ENCODE measurements at places on chromosomes 7 and 10.

DNA sequence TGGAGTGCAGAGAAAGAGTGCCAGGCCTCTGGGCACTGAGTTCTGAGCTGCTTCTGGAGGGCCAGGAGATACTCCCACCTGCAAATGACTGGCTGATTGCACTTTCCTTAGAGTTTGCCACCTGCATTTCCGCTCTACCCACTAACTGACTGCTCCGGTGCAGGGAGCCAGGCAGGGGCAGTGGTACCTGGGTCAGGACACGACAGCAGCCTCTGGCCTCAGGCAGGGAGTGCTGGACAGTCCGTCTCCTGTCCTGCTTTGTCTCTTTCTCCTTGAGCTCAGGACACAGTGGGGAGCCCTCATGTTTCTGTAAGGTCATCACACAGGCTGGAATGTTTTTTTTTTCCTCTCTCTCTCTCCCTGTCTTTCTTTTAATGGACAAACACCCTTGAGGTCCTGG lies 252.0 kb downstream of the DPP6 start:
- no peak for DNase-seq

DNA sequence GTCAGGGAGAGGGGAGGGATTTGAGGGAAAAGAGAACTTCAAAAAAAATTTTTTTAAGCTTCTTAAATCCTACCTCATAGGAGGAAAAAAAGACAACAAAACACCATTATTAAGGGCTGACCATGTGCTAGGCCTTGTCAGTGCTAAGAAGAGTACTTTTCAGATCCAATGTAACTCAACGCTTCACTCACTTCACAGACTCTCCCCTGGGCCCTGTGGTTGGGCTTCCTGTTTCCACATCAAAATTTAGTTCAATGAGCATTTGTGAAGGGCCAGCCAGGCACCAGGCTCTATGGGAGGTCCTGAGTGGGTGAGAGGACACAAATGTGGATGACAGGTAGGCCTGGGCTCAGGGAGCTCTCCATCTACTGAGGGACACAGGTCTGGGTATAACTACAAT lies 249.8 kb downstream of the PTEN start:
- DNase-seq: no peak

DNA sequence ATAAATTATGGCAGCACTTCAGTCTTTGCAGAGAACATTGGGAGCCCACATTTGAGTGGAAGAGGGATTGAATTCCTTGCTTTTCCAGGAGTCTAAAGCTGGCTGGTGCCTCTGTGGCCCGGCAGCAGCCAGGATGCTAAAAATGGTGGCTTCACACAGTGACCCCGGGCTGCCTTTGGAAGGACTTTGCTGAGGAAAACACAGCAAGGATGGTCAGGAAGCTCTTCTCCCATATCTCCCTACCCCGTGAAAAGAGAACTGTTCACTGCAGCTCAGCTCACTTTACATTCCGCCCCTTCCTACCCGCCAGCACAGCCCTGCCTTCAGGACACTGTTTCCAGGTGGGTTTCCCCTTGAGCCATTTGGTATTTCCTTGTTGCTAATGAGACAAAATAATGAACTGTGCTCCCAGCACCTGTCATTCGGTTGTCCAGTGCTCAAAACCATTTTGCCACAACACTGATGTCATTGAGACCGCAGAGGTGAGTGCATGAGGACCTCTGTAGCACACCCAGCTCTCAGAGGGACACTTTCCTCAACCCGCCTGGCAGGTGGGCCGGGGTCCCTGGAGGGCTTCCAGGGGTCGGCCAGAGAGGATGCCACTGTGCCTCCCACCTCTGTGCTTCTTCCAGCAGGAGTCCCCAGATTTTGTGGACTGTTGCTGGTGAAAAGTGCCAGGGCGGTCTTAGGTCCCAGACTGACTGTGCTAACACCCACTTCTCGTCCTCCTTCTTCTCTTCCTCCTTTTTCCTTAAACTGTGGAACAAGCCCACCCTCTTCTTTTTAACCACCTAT lies 255.7 kb upstream of the PPP2R2D start:
- no peak for DNase-seq

- no peak for DNase-seq
These were observed 19.7 kb downstream of the ADCY1 start for GRCh38 chr7:45593877-45594276.

DNA sequence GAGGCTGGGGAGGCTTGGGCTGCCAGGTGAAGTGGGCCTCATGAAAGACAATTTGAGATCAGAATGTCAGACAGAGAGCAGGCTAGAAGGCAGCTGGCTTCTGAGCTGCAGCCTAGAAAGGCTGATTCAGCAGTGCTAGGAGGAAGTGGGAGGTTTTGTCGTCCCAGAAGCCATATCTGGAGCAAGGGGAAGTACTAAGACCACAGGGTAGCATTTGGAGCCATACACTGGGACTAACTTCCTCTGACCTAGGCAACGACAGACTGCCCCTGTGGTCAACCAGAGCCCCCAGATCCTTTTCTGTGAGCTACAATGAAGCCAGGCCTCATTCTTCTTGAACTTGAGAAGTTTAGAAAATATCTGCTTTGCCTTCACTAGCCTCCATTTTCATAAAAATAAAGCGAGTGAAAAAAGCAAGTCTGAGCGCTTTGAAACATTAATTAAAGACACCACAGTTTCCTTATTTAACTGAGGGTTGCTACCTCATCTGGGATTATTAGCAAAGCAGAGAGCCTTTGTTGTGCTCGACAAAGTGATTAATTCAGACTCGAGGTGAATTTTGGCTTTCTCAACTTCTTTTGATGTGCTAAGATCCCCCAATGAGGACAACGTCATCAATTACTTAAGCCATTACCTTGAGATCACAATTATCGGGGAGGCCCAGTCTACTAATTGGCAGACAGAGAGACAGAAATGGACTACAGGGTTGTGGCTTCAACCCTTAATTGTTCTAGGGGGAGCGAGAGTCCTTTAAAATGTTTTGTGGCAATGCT lies 26.6 kb downstream of the TBXAS1 start:
- DNase-seq: no peak

DNA sequence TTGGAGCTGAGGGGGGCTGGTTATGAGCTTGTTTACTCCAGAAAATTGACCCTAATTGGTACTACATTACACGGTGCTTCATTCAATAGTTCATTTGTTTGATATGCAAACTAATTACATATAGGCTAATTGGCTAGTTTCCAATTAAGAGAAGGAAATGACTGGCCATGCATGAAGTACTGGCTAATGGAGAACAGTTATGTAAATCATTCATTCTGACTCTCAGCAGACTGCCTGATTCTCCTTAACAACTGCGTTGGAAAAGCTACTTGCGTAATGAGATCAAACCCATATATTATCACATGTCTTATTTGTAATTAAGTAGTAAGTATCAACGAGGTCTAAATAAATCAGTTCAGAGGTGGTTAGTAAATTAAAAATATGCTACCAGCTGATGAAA lies 81.8 kb upstream of the CTTNBP2 start:
- no peak for DNase-seq

- DNase-seq: peak; percentile 37
These were observed 166.0 kb upstream of the SP4 start for GRCh38 chr7:21261627-21262594.

DNA sequence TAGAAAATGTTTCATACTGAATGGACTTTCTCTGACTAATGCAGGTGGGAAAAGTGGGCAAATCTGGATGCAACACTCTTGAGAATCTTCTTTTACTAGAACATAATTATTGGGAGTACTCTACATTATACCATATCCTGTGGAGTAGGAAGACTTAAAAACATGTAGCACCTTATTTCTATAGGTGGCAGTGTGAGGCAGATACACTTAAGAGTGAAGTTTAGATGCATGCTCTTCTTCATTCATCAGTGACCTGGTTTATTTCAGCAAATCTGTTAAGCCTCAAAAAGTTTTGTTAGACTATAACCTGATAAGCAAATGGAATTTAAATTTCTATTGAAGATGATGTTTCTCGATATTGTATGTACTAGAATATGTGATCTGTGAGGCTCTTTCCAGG lies 1087.1 kb upstream of the LRRN3 start:
- no peak for DNase-seq

DNA sequence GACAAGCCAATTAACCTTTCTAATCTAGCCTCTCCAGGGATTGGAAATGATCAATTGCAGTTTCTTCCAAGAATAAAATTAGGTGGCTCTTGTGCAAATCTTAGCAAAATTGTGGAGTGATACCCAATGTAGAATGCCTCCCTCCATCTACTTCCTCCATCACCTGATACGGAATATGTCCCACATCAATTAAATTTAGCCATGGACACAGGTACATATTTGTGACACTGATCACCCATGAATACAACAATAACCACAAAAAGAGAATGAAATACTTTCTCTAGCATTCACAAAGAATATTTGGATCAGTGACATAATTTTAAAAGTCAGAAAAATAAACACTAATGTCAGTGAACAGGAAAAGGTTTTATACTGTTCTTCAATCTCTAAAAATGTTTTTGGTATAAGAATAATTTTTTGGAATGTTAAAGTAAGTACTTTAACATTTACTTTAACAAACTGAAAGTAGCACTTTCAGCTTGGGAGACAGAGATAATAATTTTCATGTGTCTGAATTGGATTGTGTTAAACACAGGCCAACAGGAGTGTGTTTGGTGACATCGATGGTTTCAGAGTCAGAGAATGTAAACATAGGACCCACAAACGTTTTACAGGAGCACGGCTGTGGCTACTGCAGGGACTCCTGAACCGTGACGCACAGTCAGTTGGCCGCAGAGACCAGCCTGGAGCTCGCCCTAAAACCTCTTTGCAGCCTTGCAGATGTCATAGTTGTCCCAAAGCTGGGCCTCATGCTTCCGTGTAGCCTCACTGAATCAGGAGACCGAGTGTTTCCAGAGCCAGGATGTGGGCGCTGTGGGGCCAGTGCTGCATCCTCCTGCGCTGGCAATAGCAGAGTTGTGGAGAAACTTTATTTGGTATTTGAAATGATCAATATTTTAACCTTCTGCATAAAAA lies 7.2 kb downstream of the RBM20 start:
- DNase-seq: no peak

- no peak for DNase-seq
These were observed 58.6 kb upstream of the FEZF1 start for GRCh38 chr7:122363144-122363543.

GRCh38 chr7:117808341-117808757 lies 64.9 kb downstream of the CTTNBP2 start:
- DNase-seq: no peak

GRCh38 chr10:73769396-73769795 lies 12.5 kb upstream of the CHCHD1 start:
- DNase-seq: no peak

- no peak for DNase-seq
These were observed 66.3 kb upstream of the SP4 start for GRCh38 chr7:21361413-21362125.

- no peak for DNase-seq
These were observed 262.2 kb upstream of the AOAH start for GRCh38 chr7:36986511-36986933.

- no peak for DNase-seq
These were observed 56.4 kb downstream of the THNSL1 start for GRCh38 chr10:25072786-25073185.

GRCh38 chr10:71757399-71757922 lies 15.9 kb downstream of the VSIR start:
- DNase-seq: no peak
